Stimulated activated naive CD4-positive, alpha-beta T cell (primary cell): ENCODE measurements at places on chromosomes 4 and X.

DNA sequence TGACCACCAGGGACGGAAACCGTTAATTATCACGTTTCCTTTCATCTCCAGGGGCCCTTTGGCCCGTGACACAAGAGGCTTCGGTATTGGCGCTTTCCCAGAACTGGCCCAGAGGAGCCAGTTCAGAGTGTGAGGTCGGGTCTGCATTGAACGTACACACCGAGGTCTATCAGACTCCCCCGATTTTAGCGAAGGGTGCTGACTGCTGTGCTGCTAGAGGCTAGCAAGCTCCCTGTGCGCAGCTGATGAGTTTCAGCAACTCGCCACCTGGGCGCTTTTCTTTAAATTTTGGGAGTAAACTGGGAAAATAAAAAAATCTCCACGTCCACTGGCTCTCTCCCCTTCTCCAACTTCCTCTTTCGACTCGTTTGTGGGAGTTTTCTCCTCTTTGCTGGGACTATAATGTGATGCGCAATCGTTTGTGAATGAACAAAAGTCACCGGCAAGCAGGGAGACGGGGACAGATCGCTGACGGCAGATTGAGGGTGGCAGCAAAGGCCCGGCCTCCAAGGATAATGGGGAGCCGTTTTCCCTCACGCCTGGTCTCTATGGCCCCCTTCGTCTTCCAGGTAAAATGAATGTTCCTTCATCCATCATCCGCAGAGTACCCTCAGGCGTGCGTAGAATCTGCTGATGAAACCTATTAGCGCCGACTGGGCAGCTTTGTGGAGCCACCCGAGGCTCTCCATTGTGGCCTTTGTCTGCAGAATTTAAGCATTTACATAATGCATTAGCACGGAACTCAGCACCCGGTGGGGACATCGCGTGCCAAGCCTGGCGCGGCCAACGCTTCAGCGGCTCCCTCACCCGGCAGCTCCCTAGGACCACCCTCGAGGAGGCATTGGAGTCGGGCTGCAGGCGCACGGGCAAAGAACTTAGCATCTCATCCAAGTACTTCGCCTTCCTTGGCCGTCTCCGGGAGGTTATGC, 1.6 kb upstream of the LRAT start:
- no peak for DNase-seq

GRCh38 chr4:150176547-150176946, 98.3 kb downstream of the DCLK2 start:
- no peak for DNase-seq

DNA sequence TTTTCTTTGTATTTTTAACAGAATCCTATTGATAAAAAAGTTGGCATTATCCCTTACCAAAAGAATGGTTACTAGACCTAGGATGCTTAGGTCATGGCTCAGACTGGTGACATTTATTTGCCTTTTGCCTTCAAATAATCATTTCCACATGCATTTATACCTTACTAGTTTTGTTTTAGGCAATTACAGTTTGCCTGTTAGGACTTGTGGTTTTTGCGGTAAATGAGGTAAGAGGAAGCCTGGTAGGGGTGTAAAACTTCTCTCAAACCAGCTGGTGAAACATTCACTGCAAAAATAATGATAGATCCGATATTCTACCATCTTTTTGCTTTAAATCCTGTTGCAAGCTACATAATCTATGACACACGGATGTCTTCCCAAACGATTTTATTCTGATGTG, 12.1 kb downstream of the LAMP2 start:
- peak; percentile 27 for DNase-seq

DNA sequence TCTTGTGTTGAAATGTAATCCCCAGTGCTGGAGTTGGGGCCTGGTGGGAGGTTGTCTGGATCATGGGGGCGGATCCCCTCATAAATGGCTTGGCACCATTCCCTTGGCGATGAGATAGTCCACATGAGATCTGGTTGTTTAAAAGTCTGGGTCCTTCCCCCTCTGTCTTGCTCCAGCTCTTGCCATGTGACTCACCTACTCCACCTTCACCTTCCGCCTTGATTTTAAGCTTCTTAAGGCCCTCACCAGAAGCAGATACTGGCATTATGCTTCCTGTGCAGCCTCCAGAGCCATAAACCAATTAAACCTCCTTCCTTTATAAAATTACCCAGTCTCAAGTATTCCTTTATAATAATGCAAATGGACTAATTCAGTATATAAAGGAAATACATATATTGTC, 111.5 kb downstream of the NR3C2 start:
- no peak for DNase-seq

DNA sequence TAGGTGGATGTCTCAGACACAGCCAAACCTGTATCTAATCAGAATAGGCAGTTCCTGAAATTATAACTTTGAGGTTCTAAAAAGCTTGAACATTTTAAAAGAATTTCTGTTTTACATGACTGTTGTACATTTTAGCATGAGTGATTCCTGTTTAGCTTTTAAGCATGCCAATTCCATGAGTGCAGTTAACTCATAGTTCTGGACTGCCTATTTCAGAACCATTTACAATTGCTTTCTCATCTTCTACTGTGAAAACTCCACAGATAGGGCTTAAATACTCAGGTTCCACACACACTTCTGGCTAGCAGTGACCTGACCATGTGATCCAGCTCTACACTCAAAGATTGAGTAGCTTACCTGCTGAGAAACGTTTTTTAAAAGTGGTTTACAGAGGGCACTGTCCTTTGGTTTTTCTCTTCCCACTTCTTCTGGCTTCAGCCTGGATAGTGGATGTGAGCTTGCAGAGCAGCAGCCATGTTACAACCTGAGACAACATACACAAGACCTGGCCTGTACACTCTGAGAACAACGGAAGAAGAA, 280.8 kb downstream of the ANKRD50 start:
- no peak for DNase-seq
